ENCODE measurements at places on chromosomes 16 and 17.
A peak's percentile ranks its signal among the peaks of the same experiment; 100 is the strongest.

DNA sequence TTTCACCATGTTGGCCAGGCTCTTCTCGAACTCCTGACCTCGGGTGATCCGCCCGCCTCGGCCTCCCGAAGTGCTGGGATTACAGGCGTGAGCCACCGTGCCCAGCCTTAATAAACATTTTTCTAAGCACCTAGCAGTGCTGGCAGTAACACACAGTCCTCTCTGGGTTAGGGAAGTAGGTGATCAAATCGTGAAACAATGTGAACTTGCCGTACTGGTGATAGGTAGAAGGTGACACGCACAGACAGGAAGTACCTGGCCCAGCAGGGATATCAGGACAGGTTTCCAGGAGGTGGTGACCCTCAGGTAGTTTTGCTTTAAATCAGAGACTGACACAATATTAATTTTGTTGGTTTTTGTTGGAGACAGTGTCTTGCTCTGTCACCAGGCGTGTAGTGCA is 4.5 kb downstream of the PLD2 start:
- DNase-seq, result no peak

- no peak for DNase-seq
These were observed 41.5 kb downstream of the CUEDC1 start for GRCh38 chr17:57913575-57914272.

- no peak for DNase-seq
These were observed 7.7 kb downstream of the HAPSTR1 start for GRCh38 chr16:9099131-9099625.

- no peak for DNase-seq
These were observed 9.2 kb downstream of the HIC1 start for GRCh38 chr17:2064147-2064489.

- no peak for DNase-seq
These were observed 66.9 kb downstream of the CHD9 start for GRCh38 chr16:53121661-53122060.

GRCh38 chr17:68909066-68909465 is 46.1 kb downstream of the ABCA8 start:
- DNase-seq, result peak; percentile 20

DNA sequence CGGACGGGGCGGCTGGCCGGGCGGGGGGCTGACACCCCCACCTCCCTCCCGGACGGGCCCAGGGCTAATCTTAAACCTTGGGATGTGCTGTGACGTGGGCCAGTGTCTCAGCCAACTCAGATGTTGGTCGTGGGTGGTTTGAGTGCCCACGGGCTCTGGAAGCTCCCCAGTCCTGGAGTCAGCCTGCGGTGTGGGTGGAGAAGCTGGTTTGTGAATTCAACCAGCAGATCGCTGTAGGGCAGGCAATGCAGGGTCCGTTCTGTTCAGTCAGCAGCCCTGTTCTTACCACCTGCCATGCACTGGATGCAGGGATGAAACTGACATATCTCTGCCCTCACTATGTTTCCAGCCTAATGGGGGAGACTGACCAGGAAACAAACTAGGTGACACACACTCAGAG is 8.0 kb upstream of the ZNF500 start:
- DNase-seq, result no peak

DNA sequence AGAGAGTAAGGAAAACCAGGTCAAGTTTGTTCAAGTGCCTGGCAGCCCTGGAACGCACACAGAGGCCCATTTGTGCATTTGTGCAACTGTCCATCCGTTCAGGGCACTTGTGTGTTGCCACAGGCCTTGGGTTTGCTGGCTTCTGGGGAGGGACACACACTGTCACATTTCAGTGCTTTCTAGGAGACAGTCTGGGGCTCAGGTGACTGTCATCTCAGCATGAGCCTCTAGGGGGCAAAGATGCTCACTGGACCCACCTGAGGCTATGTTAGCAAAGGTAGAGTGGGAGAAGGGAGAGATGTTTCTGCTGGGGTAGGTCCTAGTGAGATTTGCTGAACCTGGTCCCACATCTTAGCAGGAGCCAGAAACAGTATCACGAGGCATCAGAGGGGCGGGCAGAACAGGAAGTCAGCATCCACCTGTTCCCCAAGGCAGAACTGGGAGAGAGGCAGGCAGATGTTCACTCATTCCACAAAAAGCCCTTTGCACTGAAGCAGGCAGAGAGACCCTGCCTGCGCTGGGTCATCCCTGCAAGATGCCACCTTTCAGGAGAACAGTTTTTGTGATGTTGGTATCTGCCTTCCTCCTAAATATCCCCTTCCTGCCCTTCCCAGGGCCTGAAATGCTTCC is 48.5 kb downstream of the RAI1 start:
- peak; percentile 64 for DNase-seq

DNA sequence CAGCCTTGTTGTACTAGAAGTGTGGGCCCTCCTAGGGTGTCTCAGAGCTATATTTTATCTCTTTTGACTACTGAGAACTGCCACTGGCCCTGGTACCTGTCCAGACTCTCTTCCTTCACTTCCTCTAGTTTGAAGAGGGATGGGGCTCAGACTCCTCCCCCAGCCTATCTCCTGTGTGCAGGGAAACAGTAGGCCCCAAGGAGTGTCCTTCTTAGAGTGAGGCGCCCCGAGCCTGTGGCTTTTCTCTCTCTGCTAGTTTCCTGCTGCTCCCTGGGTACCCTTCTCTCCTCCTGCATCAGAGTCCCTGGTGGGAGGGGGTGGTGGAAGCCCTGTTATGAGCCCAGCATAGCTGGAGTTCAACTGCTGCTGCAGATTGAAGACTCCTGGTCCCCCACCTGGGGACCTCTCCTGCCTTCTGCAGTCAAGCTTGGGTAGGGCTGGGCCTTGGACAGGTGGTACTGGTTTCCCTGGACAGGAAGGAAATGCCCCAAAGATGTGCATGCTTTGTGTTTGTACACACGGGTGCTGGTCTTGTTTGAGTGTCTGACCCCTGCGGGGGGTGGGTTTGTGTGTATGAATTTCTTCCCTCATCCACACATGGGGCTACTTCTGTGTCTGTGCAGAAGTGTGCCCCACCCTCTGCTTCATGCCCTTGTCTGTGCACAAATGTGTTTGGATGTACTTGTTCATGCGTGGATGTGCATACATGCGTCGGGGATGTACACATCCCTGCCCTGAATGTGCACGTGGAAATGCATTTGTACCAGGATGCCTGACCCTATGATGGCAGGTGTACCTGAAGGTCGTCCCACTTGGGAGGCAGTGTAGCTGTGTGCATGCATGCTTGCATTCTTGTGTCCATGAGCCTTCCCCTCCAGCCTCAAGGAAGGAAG is 6.9 kb downstream of the RARA start:
- DNase-seq, result no peak

GRCh38 chr16:11029948-11030347 is 85.6 kb downstream of the CLEC16A start:
- no peak for DNase-seq

- DNase-seq, result no peak
These were observed 4.3 kb upstream of the MYL4 start for GRCh38 chr17:47204722-47205418.

DNA sequence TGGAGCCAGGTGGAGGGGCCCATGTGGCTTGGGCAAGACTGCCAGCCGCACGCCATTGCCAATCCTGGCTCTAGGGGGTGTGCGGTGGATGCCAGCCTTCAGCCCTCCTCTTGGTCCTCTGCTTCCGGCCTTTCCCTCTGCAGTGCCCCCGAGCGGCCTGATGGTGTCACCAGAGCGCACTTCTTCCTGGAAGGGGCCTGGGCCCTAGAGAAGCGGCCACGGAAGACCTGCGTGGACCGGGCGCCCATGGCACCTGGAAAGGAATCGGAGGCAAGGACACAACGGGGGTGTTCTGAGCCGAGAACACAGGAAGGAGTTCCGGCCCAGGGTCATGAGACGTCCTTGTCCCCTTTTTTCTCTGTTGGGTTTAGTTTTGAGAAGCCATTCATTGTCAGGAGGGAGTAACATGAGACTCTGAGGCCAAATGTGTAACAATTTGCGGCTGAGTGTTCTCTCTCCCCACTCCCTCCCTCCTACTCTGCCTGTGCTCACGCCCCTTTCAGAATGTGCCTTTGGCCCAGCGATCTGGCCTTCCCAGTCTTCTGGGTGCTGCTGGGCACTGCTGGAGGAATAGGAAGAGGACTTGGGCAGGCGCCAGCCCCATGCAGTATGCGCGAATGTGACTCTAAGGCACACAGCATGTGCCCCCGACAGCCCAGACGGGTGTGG is 92.8 kb downstream of the IRX3 start:
- peak; percentile 54 for DNase-seq

- DNase-seq, result no peak
These were observed 13.4 kb upstream of the MEIOC start for GRCh38 chr17:44642834-44643233.

DNA sequence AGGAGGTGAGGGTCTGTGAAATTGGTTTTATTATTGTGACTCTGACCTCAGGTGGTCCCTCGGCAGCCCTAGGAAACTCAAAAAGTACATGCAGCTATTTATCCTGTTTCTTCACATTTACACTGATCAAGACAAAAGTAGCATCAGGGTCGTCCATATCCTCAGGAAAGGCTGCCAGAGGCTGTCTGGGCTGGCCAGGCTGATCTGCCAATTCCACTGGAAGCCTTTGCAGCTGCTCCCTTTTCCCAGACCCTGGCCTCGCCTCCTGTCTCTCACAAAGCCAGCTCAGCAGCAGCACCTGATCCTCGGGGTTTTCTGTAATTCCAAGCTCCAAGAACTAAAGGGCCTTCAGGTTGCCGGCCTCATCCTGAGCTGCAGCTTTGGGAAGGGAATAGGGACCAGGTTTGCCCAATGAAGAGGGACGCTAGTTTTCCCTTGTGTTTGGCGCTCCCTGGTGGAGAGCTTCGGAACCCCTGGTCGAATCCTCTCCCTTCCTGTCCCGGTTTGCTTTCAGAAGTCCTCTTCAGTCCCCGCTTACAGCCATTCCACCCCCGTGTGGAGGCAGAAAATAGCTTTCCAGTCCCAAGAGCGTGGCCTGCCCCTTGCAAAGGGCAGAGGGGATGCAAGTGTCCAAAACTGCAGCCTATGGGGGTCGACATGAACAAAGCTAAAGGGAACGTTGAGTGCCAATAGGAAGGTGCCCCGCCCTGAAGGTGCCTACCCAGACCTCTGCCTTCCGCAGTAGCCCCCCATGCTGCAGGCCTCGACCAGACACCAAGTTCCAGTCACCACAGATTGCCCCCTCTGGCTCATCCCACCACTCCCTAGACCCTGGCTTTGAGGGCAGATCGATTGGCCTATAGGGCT is 13.4 kb downstream of the MFSD6L start:
- peak; percentile 79 for DNase-seq

DNA sequence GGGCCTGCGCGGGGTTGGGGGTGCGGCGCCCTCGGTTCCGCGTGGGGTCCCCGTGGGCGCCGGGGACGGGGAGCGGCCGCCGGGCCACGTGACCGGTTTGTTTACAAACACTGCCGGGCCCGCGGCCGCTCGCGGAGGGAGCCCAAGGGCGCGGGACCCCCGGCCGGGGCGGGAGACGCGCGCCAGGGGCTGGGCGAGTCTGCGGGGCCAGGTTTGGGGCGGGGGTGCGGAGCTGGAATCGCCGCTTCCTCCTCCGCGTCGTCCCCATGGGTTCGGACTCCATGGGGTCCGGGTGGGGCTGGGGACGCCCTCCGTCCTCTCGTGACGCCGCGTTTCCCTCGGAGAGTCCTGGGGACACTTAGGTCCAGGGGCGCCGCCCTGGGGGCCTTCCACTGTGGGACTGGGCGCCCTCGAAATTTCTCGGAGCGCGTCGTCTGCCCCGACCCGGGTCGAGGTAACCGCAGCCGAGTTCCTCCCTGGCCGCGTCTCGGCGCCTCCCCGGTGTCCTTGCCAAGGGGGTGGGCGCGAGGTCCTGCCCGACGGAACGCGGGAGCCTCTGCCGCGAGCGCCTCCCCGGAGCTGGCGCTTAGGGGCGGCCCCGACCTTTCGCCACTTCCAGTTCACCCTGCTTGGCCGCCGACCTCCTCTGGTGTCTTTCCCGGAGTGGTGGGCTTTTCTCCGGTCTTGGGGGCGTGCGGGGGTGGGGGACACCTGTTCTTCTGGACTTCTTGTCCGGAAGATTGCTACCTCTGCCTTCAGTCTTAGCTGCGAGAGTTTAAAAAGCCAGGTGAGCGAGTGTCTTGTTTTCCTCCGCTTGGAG is 684 bp downstream of the YPEL2 start:
- peak; percentile 51 for DNase-seq

- DNase-seq, result no peak
These were observed 201.5 kb upstream of the CPHXL start for GRCh38 chr16:75927810-75928209.

DNA sequence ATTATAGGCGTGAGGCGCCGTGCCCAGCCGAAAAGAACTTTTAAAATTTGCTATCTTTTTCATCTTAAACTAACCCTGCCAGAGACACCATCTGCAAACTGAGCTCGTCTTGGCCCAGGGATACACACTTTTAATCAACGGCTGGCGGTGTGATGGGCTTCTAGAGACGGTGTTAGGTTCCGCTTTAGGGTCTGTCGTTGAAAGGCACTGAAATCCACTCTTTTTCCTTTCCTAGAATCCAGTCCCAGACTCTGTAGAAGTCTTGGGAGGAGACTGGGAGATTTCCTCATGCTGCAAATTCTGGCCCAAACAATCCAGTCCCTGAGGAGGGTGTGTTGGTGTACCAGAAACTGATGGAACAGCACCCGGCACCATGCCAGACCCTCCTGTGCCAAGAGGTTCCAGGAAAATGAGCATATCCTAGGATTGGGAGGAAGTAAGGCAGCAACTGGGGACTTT is 52.0 kb upstream of the TEX2 start:
- DNase-seq, result peak; percentile 67

DNA sequence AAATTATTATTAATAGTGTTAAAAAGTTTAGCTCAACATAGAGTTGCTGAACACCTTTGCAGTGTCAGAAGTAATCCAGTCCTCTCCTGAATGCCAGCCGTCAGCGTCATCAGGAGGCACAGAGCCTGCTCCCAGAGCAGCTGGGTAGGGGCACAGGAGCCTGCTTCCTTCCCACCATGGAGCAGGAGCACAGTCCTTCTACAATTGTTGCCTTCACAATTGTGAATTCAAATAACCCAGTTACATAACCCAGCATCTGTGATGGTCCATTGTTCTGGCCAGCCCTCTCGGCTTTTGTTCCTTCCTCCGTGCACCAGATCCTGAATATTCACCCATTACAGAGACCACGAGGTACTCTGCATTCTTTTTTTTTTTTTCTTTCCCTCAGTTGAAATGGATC is 393.9 kb upstream of the MAF start:
- no peak for DNase-seq

- no peak for DNase-seq
These were observed 341.0 kb downstream of the CPPED1 start for GRCh38 chr16:12462426-12463280.
